ENCODE measurements at places on chromosomes 1 and 21. TPM values are rescaled to one million over a fixed set of nuclear protein-coding genes. Genes with fewer than 3 reads are reported as not detected.

The NPHS2 gene
- not detected for total RNA-seq

GRCh38 chr1:48007047-48007446 is 9.9 kb upstream of the TRABD2B start:
- DNase-seq, result no peak

DNA sequence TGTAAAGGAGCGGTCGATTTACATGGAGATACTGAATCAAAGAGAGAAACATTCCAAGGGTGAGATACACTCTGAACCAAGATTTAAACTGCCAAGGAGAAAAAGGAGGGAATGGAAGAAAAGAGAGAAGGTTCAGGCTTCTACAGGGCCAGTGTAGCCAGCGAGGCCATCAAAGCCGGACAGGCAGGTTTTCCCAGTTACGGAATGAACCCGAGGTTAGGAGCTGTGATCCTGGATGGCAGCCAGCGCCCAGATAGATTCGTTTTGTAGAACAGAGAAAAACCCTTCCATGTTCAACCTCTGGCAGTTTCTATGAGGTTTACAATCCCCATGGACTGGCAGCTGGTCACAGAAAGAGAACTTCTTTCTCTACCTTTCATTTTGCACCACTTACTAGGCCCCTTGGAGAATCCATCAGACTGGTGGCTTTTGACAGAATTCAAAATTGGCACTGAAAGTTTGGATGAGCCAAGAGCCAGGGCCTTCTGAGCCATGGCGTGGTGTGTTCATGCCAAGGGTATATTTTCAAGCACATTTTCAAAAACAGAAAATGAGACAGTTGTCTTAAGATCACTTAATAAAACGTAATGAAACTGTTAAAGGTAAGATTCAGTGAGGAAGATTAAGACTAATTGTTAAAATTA is 171.5 kb downstream of the RUNX1 start:
- DNase-seq, result peak; percentile 89

DNA sequence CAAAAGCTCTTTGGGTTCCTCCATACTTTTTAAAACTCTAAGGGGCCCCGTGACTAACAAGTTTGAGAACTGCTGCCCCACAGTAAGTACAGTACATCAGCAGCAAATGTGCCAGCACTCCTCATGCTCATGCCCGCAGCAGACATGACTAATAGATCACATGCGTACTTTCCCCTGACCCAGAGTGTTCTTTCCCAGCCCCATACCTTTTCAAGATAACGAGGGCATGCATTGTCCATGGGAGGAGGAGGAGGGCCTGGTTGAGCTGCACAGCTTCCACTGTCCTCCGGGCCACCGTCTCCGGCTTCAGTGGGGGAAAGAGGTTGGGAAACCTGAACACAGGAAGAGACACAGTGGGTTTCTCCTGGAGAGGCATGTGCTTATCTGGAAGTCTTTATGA is 45.5 kb downstream of the DHRS3 start:
- no peak for DNase-seq

- no peak for DNase-seq
Observed at GRCh38 chr1:200945111-200945510, 50.4 kb downstream of the INAVA start.

DNA sequence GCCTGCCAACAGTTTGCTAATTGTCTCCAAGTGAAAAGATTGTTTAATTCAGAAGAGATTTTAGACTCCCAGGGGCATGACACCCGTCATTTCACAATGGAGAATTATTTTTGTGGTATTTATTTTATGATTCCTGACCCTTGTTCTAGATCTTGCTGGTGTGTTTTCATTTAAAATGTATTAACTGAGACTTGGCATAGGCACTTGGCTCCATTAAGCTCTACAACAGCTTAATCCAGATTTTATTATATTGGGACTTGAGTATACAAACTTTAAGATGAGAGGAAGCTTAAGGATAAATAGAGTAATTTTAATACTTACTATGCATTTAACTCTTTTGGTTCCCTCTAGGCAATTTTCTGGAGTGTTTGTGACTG is 101.3 kb upstream of the KCNE2 start:
- DNase-seq, result no peak

- DNase-seq, result no peak
Observed at GRCh38 chr1:97204468-97204867, 482.9 kb downstream of the PTBP2 start.

Measured in mucosa of gallbladder (tissue), 1 donor.